Ovary (tissue), 10 donors: ENCODE measurements at places on chromosomes 2 and 18.

DNA sequence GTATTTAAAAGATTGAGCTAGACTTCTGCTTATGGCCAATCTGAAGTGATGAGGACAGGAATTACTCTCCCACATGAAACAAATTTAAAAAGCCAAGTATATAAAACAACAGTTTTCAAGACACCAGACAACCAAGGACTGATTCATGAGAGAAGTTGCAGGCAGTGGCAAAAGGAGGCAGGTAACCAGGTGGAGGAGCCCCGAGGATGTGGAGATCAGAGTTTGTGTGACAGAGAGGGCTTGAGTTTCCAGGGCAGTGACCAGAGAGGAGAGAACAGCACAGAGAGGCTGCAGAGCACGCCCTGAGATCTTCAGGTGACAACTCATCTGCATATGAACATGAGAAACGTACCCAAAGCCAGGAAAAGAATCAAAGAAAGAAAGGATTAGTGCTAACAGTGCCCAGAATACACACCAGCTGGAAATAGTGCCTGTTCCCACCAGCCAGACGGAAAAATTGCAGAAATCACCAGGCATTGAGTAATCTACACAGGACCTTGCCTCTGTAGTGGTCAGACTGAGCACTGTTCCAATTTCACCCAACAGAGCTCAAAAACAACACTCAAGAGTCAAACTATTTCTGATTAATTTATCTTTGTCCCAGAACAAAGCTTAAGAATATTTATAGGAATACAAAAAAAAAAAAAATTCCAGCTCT, 173.1 kb downstream of the SEPTIN10 start:
- DNase-seq = no peak

- DNase-seq = no peak
These were observed 211.4 kb downstream of the ZBTB7C start for GRCh38 chr18:48197819-48198218.

DNA sequence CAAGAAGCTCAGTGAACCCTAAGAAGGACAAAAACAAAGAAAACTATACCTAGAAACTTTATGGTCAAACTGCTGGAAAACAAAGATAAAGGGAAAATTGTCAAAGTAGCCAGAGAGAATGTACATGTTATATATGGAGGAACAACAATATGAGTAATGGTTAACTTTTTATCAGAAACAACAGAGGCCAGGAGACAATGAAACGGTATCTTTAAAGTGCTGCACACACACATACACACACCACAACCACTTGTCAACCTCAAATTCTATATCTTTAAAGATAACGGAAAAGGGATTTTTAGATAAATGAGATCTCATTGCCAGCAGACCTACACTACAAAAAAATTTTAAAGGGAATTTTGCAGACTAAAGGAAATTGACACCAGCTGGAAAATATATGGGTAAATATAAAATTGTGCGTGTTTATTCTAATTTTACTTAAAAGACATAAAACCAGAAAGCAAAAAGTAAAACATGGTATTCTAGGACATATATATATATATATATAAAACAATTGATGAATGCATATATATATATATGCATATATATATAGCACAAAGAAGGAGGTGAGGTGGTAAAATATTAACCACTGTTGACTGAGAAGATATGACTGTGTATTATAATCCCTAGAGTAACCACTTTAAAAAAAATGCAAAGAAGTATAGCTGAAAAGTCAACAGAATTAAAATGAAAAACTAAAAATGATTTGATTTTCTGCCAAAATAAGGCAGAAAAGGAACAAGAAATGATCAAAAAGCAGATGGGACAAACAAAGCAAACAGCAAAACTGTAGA, 172.0 kb downstream of the SRBD1 start:
- DNase-seq = no peak

DNA sequence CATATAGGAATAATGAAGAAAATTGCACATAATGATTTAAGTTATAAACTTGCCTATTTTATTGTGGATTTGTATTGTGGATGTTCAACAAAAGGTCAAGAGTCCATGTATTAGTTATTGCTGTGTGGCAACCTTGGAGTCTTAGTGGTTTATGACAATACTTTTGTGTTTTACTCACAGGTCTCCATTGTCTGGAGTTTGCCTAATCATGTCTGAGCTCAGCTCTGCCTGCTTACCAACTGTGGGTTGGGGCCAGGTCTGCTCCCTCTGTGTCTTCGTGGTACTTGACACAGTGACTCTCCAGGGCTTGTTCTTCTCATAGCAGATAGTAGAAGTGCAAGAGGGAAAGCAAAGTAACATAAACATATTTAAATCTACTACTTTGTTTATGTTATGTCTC, 382.5 kb downstream of the CBLN2 start:
- DNase-seq = no peak

DNA sequence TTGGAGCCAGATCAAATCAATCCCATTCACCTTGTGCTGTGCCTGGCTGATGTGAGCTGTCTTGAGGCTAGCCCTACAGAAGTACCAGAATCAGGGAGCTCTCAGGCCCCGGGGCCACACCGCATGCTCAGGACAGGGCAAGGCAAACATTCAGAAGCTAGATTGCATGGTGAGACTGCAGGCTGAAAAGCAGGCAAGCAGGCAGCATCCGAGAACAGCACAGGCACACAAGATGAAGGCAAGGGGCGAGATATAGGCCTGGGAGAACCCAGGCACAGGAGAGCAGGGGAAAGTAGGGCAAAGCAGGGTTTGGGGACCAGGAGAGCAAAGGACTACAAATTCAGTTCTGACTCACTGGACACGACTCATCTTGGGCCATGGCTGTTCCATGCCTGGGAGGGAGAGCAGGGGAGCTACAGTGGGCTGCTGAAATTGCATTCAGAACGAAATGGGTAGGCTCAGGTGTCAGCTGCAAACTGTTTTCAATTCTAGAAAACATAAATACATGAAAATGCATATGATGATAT, 59.6 kb downstream of the GALNT14 start:
- no peak for DNase-seq

- no peak for DNase-seq
These were observed 1.2 kb downstream of the SAP130 start for GRCh38 chr2:128026448-128027277.

DNA sequence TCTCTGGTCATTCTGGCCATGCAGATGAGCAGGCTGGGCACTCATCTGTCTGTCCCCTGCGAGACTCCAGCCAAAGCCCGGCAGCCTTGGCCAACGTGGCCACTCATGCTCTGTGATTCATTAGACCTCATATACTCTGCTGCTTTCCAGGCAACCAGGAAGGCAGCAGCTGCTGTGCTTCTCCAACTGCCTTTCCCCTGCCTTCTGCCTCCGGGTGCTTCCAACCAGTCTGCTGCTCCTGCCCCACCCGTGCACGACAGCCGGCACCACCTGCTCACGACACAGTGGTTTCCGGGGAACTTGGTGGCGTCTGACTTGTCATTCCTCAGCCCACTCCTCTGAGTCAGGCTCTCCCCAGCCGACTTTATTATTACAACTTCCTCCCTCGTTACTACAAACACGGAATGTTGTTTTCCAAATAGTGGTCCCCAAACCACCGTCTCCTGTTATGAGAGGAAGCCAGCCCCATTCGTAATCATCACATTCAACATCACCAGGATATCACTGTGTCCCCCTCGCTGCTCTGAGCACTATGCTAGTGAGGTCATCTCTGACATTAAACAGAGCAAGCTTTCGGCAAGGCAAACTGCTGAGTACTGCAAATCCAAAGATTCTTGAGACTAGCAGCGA, 392.4 kb downstream of the ALK start:
- no peak for DNase-seq

- DNase-seq = no peak
These were observed 30.5 kb downstream of the LAMA3 start for GRCh38 chr18:23719634-23720201.

DNA sequence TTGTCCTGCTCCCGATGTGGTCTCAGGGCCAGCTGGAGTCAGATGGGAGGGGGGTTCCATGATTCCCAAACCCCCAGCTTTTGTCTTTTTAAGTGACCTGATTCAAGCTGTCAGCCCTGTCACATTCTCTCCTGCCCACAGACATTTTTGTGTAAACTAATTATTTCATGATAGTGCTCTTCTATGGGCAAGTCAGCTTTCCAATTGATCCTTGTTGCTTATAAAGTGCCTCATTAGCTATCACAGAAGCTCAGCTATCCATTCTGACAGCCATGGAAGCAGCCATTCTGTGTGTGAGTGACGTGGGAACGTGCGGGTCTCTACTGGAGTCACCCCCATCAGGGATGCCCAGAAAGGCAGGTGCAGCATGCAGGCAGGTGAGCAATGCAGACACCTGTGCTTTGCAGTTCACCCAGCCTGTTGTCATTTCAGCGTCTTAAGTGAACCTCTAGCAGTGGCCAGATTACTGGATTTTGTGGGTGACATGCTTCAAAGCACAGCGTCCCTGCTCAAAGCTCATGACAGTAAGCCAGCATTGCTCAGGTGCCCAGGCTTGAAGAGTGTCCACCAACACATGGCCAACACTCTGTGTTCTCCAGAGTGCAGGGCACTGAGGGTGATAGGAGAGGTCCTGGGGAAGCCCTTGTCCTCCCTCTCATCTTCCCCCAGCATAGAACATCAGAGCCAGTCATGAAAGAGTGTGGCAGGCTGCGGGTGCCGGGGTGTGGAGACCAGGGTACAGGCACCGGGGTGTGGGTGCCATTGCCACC, 162.1 kb upstream of the SH3BP4 start:
- no peak for DNase-seq

DNA sequence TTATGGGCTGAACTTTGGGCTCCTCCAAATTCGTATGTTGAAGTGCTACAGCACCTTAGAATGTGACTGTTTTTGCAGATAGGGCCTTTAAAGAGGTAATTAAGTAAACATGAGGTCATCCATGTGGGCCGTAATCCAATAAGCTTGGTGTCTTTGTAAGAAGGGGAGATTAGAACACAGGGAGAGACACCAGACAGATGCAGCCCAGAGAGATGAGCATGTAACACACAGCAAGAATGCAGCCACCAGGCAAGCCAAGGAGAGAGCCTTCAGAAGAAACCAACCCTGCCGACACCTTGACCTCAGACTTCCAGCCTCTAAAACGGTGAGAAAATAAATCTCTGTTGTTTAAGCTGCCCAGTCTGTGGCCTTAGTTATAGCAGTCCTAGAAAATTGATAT, 74.3 kb downstream of the HRH4 start:
- no peak for DNase-seq

DNA sequence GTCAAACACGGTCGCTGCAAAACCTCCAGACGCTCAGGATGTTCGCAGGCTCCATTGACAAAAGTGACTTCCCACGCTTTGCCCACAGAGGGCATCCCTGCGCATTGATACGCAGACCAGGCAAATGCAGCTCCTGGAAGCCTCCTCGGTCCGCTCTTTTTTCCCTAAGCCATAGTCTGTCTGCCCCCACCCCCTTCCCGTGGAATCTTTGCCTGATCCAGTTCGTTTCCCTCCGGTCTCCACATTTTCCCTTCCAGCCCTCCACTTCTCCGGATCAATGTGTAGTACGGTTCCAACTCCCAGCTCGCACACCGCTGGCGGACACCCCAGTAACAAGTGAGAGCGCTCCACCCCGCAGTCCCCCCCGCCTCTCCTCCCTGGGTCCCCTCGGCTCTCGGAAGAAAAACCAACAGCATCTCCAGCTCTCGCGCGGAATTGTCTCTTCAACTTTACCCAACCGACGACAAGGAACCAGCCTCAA, at the start of gene DCC:
TSS of gene DCC (plus strand) at position 307 of the 481 bp plus-strand sequence. CDS start 591 bp downstream, outside the sequence.
- no peak for DNase-seq

DNA sequence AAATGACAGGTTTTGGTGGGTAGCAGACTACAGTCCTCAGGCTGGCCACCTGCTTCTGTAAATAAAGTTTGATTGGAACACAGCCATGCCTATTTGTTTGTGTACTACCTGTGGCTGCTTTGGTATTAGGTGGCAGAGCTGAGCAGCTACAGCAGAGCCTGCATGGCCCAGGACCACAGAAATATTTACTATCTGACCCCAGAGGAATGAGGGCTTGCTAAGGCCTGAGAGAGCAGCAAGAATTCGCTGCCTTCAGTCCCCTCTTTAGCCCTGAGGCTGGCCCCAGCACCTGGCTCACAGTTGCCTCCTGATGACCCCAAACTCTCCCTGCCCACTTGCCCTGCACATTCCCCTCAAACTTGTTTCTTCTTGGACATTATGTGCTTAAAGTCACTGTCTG, 32.5 kb downstream of the POLR1A start:
- no peak for DNase-seq

DNA sequence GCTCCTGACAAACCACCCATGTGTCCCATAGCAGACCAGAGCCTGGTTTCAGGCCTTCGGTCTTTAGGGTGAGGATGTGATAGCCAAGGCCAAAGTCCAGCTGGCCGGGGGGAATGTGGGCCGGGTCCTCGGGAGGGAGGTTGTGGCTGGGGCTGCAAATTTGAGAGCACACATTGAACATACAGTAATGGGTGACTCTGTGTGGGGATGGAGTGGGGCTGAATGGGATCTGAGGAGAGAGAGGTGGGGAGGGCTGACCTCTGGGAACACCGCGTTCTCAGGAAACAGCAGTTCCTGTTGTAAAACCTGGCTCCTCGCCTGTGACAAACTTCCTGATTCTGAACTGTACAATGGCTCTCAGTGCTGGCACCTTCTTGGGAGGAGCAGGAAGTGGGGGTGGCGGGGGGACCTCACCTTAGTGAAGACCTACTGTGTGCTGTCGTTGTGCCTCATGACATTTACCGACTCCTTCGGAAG, 48.8 kb downstream of the MCFD2 start:
- DNase-seq = peak; percentile 57

DNA sequence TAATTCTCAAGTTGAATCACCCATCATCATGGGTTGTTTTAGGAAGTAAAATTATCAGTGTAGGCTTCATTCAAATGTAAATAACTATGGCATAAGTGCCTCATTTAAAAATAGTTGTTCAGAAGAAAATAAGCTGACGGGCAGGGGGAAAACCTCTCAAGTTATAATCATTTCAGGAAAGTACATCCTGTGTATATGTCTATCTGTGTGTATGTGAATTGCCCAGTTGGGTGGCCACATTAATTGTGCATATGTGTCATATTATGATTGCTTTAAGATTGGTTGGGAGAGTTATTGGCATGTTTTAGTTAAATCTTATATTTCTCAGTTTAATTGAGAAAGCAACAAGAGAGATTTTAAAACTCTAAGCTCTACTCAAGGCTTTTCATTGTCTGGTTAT, 282.8 kb upstream of the VWC2L start:
- DNase-seq = no peak

DNA sequence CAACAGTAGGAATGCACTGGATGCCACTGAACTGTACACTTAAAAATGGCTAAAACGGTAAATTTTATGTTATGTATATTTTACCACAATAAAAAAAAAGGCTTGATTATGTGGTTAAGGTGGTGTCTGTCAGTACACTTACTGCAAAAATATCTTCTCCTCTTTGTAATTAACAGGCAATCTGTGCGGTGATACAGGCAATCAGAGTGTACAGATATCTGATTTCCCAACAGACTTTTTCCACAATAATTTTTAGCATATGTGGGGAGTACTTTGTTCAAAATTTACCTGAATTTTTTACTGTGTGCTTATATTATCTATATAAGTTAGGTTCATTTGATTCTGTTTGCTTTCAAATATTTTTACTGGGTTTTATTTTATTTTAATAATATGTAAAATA, 175.0 kb upstream of the PGAP1 start:
- DNase-seq = no peak
